ENCODE measurements at places on chromosomes 11 and 22.

GRCh38 chr22:39026509-39027150 lies 5.7 kb downstream of the APOBEC3D start:
- no peak for DNase-seq

- no peak for DNase-seq
These were observed 44.8 kb downstream of the SPECC1L start for GRCh38 chr22:24315367-24315966.

DNA sequence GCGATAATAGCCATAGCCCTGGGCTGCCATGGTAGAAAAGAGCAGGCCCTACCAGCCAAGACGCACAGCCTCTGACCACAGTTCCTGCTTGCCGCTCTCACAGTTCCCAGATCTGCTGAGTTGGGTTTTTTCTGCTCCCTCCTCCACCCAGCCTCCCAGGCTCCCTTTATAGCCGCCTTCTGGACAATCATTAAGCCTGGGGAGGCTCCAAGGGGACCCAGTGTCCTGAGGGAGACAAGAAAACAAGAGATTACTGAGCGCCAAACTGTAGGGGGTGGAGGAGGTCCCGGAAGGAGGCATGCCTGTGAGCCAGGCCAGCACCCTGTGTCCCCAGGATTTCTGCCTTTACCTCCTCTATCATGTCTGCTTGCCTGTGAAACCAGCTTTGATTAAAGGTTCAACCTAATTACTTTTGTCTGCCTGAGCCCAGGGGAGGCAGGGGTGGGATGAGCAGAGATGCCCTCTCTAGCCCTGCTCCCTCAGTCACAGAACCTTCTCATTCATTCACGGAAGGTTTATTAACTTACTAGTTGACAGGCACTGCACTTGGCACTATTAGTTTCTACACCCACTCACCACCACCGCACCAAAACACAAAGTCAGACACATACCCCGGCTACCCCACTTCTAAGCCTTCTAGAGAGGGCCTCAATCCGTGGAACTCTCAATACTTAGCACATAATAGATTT lies 1.2 kb downstream of the SLC37A4 start:
- no peak for DNase-seq

- no peak for DNase-seq
These were observed 8.8 kb upstream of the PACS1 start for GRCh38 chr11:66061268-66061667.

DNA sequence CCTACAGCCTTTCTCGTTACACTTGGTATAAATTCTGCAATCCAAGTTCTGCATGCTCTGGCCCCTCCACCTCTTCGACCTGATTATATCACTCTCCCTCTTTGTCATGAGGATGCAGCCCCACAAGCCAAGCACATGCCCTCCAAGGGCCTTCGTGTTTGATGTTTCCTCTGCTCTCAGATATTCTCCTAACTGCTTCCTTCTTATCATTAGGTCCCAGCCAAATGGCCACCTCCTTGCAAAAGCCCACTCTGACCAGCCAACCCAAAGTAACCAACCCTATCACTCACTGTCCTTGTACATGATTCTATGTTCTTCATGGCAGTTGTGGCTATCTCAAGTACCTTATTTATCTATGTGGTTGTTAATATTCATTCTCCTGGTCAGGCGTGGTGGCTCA lies 38.3 kb upstream of the LRRC55 start:
- DNase-seq, result no peak

GRCh38 chr22:45895436-45896152 lies 81.4 kb downstream of the WNT7B start:
- no peak for DNase-seq

- no peak for DNase-seq
These were observed 703.3 kb upstream of the ANO5 start for GRCh38 chr11:21489416-21490115.

DNA sequence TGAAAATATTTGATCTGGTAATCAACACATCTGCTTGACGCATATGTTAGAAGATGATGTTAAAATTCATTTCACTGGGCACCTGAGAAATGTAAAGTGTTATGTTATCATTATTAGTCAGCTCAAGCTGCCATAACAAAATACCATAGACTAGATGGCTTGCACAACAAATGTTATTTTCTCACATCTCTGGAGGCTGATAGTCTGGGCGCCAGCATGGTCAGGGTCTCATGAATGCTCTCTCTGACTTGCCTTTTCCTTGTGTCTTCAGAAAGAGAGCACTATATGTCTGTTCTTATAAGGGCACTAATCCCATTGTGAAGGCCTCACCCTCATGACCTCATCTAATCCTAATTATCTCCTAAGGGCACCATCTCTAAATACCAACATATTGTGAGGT lies 435.3 kb downstream of the NELL1 start:
- DNase-seq, result no peak

GRCh38 chr11:86442827-86443226 lies 68.1 kb downstream of the CCDC81 start:
- no peak for DNase-seq

DNA sequence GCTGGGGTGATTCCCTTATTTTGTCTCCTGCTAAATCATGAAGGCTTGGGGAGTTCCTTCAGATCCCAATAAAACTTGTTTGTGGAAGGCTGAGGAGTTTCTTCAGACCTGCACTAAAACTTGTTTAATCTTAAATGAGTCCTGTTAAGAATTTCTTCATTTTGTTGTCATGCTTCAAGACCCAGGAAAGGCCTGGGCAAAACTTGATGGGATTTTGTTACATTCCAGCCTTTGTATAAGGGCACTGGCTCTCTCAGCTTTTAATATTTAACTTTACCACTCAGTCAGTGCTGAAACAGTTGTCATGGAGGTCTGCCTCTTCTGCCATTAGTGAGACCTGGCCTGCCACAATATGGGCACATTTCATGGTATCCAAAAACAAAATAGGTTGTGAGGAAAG lies 699.0 kb downstream of the ETS1 start:
- DNase-seq, result no peak

GRCh38 chr11:108223348-108224149 lies 682 bp downstream of the ATM start:
- DNase-seq, result no peak
